ENCODE measurements at places on chromosomes 1 and 21.
A peak's percentile ranks its signal among the peaks of the same experiment; 100 is the strongest.

GRCh38 chr1:203172184-203173010 is 3.2 kb downstream of the MYBPH start:
- no peaks in the 10 kb centered on the region for H3K4me1 ChIP-seq
- no peaks in the 10 kb centered on the region for H3K36me3 ChIP-seq
- no peak overlapping the region for H3K4me3 ChIP-seq
- H3K27me3 ChIP-seq: peaks cover 3% of the 10 kb centered on the region
- no peak for DNase-seq

- no peak overlapping the region for H3K27ac ChIP-seq
- DNase-seq: no peak
- H3K4me1 ChIP-seq: peaks cover 40% of the 10 kb centered on the region
- H3K36me3 ChIP-seq: no peaks in the 10 kb centered on the region
- H3K4me3 ChIP-seq: peak overlapping the region; percentile 17
Observed at GRCh38 chr1:3690282-3691065, 38.2 kb downstream of the TP73 start.

DNA sequence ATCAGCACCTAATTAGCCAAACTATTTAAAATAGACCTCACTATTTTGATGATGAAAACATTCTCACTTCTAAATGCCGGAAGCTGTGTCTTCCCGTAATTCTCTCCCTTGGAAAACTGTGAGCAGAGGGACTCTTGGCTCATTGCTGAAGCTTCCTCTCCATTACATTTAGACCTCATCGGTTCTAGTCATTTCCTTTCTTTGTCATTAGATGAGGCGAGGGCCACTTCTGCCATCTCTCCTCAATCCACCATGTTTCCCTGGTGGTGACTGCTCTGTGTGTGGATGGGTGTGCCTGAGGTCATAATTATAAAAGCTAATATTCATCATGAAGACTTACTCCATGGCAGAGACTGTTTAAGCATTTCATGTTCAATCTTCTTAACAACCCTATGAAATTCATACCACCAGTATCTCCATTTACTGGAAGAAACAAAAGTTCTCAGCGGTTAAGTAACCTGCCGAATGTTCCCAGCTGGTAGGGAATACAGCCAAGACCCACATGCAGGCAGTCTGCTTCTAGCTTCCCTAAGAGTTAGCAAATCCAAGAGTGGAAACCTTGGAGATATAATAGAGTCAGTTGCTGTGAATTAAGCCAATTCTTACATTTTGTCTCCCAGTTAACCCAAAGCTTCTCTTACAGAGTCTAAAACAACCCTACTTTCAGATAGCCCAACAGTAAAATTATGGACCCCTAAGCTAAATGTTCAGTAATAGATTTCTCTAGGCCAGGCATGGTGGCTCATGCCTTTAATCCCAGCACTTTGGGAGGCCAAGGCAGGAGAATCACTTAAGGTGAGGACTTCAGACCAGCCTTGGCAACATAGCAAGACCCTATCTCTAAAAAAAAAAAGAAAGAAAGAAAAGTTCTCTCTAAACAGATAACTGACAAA is 156.2 kb downstream of the ZBTB18 start:
- peaks cover 9% of the 10 kb centered on the region for H3K27me3 ChIP-seq
- no peak for DNase-seq
- no peaks in the 10 kb centered on the region for H3K36me3 ChIP-seq
- H3K27ac ChIP-seq: no peak overlapping the region
- peaks cover 1% of the 10 kb centered on the region for H3K4me1 ChIP-seq

DNA sequence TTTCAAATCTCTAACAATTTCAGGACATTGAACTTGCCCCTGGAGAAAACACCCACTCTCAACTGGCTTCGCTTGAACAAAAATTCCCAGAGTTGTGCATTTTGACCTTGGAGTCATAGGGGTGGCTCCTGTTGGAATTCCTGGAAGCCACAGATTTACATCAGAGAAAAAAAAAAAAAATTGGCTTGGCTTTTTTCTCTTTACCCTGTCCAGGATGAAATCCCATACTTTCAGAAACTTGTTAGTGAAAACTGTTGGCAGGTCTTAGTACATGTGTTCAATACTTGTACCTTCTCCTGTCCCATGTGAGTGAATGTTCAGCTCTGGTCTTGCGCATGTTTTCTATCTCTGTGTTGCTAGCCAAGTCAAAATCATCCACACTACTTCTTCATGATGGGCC is 228.8 kb downstream of the TGFB2 start:
- no peaks in the 10 kb centered on the region for H3K36me3 ChIP-seq
- H3K27ac ChIP-seq: no peak overlapping the region
- DNase-seq: no peak
- no peaks in the 10 kb centered on the region for H3K27me3 ChIP-seq

- DNase-seq: no peak
- H3K4me1 ChIP-seq: peaks cover 9% of the 10 kb centered on the region
- no peak within 1 kb of the TSS for H3K27ac ChIP-seq
- peak within 1 kb of the TSS; percentile 10 for H3K4me3 ChIP-seq
- H3K27me3 ChIP-seq: peaks cover 78% of the 10 kb centered on the region
Observed at GRCh38 chr1:205042911-205043806, at the start of gene CNTN2. CNTN2 (plus strand) TSS chr1:205043212; CDS start chr1:205053186, 9,974 bp downstream.

GRCh38 chr1:153661111-153661708 is 2.7 kb downstream of the SNAPIN start:
- peaks cover 15% of the 10 kb centered on the region for H3K4me1 ChIP-seq
- no peak overlapping the region for H3K27ac ChIP-seq
- no peak overlapping the region for H3K4me3 ChIP-seq
- peak; percentile 34 for DNase-seq
- H3K36me3 ChIP-seq: peaks cover 57% of the 10 kb centered on the region
- no peaks in the 10 kb centered on the region for H3K27me3 ChIP-seq

GRCh38 chr1:179810367-179810715 is 67.2 kb downstream of the FAM163A start:
- DNase-seq: peak; percentile 19
- H3K36me3 ChIP-seq: no peaks in the 10 kb centered on the region
- H3K4me3 ChIP-seq: no peak overlapping the region
- no peaks in the 10 kb centered on the region for H3K27me3 ChIP-seq
- H3K27ac ChIP-seq: no peak overlapping the region

- no peaks in the 10 kb centered on the region for H3K27me3 ChIP-seq
- no peaks in the 10 kb centered on the region for H3K4me1 ChIP-seq
- no peak overlapping the region for H3K4me3 ChIP-seq
- no peak for DNase-seq
- peaks cover 35% of the 10 kb centered on the region for H3K36me3 ChIP-seq
Observed at GRCh38 chr1:53918343-53918742, 24.4 kb downstream of the DIO1 start.

- no peak for DNase-seq
- H3K27me3 ChIP-seq: no peaks in the 10 kb centered on the region
- H3K27ac ChIP-seq: peak overlapping the region; percentile 82
- H3K4me1 ChIP-seq: peaks cover 68% of the 10 kb centered on the region
- no peak overlapping the region for H3K4me3 ChIP-seq
Observed at GRCh38 chr1:203286161-203286984, 18.9 kb upstream of the BTG2 start.

DNA sequence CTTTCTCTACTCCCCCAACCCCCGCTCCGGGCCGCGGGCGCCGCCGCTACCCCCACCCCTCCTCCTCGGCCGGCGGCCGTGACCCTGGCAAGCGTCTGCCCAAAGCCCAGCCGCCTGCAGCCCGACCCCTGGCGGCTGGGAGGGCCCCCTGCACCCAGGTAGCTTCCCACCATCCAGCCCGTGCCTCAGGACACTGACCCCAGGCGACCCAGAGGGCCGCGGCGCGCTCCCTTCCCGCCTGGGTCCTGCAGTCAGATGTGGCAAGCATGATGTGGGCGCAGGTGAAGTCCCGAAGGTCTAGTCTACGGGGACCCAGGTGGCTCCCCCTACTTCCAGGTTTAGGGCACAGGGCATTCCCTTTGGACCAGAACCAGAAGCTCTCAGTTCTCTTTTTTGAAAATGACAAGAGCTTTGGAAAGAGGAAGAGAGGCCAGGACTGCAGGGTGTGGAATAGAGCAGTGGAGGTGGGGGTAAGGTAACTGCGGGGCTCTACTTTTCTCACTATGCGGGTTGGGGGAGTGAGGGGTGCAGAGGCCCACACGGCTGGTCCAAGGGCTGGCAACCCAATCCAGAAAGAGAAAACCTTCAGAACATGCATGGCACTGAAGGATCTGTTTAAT is at the start of gene DENND4B:
DENND4B (minus strand) TSS at position 97 of the 620 bp plus-strand sequence. CDS start 2,344 bp downstream, outside the sequence.
- H3K27ac ChIP-seq: peak within 1 kb of the TSS; percentile 98
- no peaks in the 10 kb centered on the region for H3K27me3 ChIP-seq
- H3K4me1 ChIP-seq: peaks cover 26% of the 10 kb centered on the region
- H3K4me3 ChIP-seq: peak within 1 kb of the TSS; percentile 97
- peak; percentile 89 for DNase-seq
- peaks cover 47% of the 10 kb centered on the region for H3K36me3 ChIP-seq

DNA sequence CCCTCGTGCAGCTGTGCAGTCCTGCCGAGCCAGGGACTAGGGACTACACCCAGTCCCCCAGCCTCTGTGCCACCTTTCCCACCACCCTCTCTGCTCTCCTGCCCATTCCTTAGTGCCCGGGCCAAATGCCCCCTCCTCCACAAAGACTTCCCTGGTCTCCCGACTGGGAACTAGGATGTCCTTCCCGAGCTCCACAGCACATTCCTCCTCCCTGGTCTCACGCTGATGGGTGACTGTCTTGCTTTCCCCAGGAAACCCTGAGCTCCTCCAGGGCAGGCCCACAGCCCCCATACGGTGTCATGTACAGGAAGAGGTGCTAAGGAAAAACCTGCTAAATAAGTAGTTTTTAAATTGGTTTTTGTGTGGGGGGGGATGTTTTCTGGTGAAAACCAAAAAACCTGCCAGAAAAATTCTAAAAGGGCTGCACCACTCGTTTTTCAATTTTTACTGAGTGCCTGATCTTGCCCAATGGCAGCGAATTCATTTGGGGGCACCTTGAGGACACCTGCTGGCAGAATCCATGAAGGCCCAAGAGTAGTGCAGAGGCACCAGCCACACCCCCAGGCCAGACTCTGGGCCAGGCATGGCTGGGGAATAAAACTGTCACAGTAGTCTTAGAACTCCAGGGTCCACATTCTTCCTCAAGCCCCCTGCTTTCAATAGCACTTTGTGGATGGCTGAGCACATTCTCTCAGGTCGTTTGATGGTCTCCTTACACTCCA is 50.4 kb downstream of the GLIS1 start:
- H3K4me3 ChIP-seq: no peak overlapping the region
- H3K36me3 ChIP-seq: no peaks in the 10 kb centered on the region
- H3K4me1 ChIP-seq: peaks cover 6% of the 10 kb centered on the region
- H3K27me3 ChIP-seq: peaks cover 37% of the 10 kb centered on the region

DNA sequence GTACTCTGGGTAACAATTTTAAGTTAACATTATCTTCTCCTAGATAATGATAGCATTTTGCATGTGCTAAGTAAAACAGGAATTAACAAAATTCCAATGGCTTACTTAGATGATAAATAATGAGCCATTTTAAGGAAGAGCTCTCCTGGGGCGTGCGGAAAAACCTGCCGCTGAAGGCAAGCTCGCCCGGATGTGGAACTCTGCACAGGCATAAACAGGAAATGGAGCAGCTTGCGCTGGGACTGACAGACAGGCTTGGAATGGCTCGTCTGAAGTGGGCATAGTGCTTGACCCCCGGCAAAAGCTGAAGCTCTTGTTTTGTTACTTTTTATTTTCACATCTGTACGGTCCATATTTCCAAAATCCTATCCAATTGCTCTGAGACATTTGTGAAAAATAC is 169.2 kb downstream of the ZNF281 start:
- no peak for DNase-seq
- peaks cover 38% of the 10 kb centered on the region for H3K27me3 ChIP-seq
- no peak overlapping the region for H3K4me3 ChIP-seq
- no peaks in the 10 kb centered on the region for H3K36me3 ChIP-seq
- H3K4me1 ChIP-seq: peaks cover 3% of the 10 kb centered on the region

DNA sequence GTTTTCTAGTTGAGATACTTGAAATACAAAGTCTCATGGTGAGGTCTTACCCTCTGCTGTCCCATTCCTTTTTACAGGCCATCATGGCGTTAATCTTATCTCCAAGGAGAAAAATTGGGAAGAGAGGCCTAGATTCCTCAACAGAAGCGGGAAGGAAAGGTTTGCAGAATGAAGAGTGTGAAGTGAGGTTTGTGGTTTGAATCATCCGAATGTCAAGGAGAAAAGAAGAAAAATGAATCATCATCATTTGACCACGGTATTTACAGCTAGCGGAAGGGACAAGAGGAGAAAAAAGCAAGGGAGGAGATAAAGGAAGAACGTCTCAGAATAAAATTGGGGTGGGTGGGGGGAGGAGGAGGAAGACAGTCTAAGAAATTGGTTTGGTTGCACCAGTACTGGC is 935 bp upstream of the COG2 start:
- H3K4me1 ChIP-seq: peaks cover 29% of the 10 kb centered on the region
- H3K27ac ChIP-seq: no peak overlapping the region
- no peaks in the 10 kb centered on the region for H3K36me3 ChIP-seq
- DNase-seq: no peak
- no peak overlapping the region for H3K4me3 ChIP-seq

DNA sequence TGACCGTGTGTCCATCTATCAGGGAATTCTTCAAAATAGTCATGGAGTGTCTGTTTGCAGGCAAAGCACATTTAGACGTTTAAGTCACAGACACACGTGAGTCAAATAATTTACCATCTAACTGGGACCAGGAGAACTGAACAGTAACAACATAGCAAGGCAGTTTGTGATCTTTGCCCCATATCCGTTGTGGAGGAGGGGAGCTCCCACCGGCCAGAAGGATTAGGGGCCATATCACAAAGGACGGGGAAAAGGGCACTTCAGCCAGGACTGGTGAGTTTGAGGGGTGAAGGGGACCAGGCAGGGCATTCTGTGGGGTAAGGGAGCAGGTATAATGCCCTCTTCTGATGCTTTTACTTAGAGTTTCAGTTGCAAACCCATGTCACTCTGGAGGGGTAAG is 22.9 kb downstream of the ELAPOR1 start:
- no peak overlapping the region for H3K4me3 ChIP-seq
- H3K27ac ChIP-seq: no peak overlapping the region
- DNase-seq: no peak
- no peaks in the 10 kb centered on the region for H3K36me3 ChIP-seq
- no peaks in the 10 kb centered on the region for H3K27me3 ChIP-seq

DNA sequence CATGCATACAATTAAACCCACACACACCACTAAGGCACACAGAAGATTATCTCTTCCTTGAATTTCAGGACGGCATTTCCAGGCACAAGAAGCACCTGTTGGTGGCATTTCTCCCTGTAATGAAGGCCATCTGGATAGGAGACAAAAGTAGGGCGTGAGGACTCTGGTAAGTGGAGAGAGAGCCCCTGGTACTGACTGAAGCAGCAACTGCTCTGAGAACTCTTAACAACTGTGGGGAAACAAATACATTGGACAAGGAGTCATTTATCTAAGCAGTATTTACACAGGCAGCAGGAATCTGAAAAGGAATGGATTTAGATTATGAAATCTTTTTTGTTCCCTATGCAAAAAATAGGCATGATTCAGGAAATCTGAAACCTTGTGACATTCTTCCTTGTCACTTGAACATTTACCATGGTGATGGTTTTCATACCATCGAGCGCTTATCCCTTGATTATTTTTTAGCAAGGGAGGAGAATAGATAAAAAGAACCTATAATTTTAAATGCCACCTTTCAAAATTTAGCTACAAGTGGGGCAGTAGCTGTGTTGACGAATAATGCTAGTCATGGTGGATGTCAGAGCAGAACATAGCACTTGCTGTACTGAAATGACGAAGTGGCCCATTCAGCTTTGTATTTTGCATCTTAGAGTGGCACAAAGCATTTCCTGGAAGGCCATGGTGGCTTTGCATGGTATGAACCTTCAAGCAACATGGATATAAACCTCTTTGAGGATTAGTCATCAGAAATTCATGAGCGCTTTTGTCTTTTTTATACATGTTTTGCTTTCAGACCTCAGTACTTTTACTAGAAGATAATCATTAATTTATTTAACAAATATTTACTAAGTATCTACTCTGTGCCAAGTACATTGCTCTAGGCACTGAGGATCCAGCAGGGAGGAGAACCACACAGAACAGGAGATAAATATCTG is 362.0 kb downstream of the ADGRL2 start:
- no peak overlapping the region for H3K4me3 ChIP-seq
- H3K36me3 ChIP-seq: no peaks in the 10 kb centered on the region
- H3K4me1 ChIP-seq: peaks cover 13% of the 10 kb centered on the region
- no peaks in the 10 kb centered on the region for H3K27me3 ChIP-seq

All from suprapubic skin (tissue), 4 donors.